Stimulated activated CD4-positive, alpha-beta T cell treated with anti-CD3 and anti-CD28 coated beads, Interleukin-4, amount 100 ng/mL, for 4 hours (primary cell): ENCODE measurements at places on chromosomes 13 and 19.

GRCh38 chr19:4730740-4731171 is 7.1 kb upstream of the DPP9 start:
- DNase-seq = peak; percentile 59

DNA sequence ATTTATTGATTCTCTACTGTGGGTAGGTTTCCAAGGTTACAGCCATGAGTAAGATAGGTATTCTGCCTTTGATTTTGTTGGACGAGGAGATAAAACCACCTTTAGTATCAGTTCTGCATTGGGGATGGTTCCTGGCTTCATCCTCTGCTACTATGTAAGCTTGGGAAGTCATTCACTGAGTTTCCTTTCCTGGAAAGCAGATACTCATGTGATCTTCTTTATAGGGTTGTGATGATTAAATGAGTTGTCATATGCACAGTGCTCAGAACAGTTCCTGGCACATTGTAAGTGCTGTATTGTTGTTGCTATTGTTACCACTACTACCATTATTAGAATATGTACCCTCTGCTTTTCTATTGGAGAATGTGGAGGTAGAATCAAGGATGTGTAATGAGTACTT is 13.1 kb upstream of the WTIP start:
- no peak for DNase-seq

DNA sequence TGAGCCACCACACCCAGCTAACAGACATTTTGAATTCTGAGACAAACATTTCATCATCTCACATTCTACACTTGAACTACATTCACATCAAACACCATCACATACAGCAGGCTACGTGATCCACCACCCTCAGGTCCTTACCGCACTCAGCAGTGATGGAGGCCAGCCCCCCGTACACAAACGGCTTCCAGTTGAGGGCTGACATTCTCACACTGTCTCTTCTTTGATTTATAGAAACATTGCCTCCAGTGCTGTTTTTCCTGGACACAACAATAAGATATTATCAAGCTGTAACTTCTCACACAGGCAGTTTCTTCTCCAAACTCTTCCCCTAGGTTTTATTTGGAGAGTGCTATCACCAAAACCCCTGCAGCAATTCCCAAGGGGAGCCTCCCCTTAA is 7.0 kb downstream of the SLC25A30 start:
- no peak for DNase-seq

GRCh38 chr19:1130771-1131717 is 27.2 kb downstream of the GPX4 start:
- DNase-seq = peak; percentile 62

DNA sequence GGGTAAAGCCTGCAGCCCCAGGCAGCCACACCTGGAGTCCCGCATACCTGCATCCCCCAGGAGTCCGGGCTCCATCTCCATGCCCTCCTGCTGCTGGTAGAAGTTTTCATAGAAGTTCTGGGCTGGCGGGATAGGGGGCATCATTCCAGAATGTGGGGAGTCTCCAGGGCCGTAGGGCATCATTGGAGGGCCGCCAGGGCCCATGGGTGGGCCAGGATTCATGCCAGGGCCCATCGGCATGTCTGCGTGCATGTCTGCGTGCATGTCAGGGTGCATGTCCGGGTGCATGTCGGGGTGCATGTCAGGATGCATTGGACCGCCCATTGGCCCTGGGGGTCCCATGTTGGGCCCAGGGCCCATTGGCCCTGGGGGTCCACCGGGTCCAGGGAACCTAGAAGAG is 23.3 kb upstream of the TMEM160 start:
- DNase-seq = no peak

DNA sequence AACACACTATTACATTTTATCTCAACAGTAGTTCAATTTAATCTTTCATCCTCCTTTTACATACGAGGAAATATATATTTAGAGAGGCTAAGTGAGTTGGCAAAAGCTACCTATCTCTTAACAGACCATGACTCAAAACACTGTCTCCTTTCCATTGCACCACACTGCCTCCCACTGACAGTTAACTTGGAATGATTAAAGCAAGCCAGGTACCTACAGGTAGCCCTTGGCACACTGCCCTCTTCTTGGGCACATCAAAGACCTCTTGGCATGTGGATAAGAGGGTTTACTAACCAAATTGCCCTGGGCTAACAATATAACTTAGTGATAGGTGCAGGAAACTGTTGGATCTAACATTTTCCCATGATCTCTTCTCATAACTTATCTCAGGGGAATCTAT is 1.8 kb downstream of the ABHD13 start:
- DNase-seq = no peak

- no peak for DNase-seq
These were observed 51.9 kb downstream of the DNM2 start for GRCh38 chr19:10769533-10770491.

DNA sequence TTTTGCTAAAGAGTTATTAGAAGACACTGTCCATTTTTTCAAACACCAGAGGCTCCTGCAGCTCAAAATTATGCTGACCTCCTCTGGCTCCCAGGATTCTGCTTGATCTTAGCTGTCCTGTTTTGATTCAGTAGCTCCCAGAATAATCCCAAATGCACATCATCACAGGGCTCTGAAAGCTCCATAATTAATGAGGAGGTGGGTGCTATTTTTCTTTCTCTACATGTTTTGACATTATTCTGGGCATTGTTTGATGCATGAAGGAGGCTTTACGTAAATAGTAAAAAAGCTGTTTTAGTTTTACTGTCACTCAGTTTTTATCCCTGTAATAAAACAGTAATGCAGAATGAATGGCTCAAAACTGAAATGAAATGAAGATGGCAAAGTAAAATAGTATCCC is 495.4 kb downstream of the DCT start:
- no peak for DNase-seq

GRCh38 chr19:34989298-34989697 is 10.8 kb upstream of the GRAMD1A start:
- DNase-seq = no peak

GRCh38 chr13:106153041-106153440 is 382.4 kb downstream of the EFNB2 start:
- no peak for DNase-seq

GRCh38 chr13:99191336-99191899 is 9.2 kb upstream of the UBAC2 start:
- no peak for DNase-seq

DNA sequence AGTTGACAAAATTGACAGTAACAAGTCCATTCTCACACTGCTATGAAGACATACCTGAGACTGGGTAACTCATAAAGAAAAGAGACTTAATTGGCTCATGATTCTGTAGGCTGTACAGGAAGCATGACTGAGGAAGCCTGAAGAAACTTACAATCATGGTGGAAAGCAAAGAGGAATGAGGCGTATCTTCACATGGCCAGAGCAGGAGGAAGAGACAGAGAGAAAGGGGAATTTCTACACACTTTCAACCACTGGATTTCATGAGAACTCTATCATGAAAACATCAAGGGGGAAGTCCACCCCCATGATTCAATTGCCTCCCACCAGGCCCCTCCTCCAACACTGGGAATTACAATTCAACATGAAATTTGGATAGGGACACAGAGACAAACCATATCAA is 758.4 kb upstream of the SLITRK1 start:
- no peak for DNase-seq

- no peak for DNase-seq
These were observed 40.5 kb upstream of the SLC7A9 start for GRCh38 chr19:32910094-32910493.

- peak; percentile 88 for DNase-seq
These were observed at the start of gene LRCH1 for GRCh38 chr13:46552889-46553520. TSS of gene LRCH1 (plus strand) at chr13:46553170. CDS start at chr13:46553397, 227 bp downstream.

GRCh38 chr13:100182900-100183490 is 94.1 kb downstream of the PCCA start:
- no peak for DNase-seq

GRCh38 chr13:76656500-76656899 is 229.7 kb downstream of the KCTD12 start:
- DNase-seq = no peak

DNA sequence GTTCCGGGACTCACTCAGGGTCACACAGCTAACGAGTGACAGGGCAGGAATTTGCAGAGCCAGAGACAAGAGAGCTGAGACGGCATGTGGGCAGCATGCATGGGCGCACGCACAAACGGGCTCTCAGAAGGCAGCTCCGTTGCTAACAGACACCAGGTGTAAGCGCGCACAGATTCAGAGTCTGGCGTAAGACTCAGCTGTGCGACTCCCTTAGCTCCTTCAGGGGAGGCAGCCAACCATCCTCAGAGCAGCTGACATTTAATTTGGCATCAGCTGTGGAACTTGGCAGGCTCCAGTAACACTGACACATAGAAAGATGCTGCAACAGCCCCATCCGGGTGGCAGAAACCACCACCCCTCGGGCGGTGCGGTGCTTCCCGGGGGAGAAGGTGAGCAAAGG is 7.5 kb upstream of the TM6SF2 start:
- DNase-seq = no peak

- no peak for DNase-seq
These were observed 135.6 kb downstream of the PRR20E start for GRCh38 chr13:57302604-57303003.

- DNase-seq = no peak
These were observed 19.9 kb downstream of the UHRF1 start for GRCh38 chr19:4929186-4929585.

DNA sequence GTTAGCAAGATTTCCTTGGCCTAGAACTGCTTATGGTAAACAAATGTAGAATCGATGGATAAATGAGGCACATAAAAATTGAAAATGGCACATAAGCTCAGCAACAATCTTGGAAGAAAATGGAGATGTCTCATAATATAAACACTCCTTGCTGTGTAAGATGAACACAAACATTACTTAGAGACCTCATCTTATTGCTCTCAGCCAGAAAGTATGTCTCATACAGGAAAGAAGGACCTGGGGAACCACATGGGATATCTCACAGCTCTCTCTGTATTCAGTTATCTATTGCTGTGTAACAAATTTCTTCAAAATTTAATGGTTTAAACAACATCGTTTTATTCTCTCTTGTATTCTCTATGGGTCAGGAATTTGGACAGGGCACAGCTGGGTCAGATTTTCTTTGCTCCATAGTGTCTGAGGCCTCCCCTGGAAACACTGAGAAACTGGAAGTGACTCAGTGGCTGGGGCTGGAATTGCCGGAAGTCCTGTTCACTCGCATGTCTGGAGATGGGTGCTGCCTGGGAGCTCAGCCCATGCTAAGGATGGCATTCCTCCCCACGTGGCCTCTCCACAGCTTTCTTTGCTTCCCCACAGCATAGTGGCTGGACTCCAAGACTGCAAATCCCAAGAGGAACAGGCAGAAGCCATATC is 105.1 kb downstream of the NUFIP1 start:
- DNase-seq = no peak

- no peak for DNase-seq
These were observed 6.9 kb upstream of the CBY2 start for GRCh38 chr13:45695198-45695730.

DNA sequence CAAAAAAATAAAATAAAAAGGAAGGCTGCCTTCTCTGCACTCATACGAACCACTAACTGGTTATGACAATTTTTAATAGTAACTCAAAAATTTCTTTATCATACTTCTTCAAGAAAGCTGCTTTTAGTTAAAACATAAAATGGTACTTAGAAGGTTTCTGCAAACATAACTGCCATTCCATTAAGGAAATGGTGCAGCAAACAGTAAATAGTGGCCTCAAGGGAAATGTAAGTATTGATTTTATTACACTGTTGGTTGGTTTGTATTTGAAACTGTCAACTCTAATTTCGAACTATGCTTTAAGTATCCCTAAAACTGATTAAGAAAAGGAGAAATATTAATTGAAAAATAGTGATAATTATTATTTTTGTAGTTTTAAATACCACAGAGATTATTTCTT is 278.0 kb downstream of the DACH1 start:
- DNase-seq = no peak

DNA sequence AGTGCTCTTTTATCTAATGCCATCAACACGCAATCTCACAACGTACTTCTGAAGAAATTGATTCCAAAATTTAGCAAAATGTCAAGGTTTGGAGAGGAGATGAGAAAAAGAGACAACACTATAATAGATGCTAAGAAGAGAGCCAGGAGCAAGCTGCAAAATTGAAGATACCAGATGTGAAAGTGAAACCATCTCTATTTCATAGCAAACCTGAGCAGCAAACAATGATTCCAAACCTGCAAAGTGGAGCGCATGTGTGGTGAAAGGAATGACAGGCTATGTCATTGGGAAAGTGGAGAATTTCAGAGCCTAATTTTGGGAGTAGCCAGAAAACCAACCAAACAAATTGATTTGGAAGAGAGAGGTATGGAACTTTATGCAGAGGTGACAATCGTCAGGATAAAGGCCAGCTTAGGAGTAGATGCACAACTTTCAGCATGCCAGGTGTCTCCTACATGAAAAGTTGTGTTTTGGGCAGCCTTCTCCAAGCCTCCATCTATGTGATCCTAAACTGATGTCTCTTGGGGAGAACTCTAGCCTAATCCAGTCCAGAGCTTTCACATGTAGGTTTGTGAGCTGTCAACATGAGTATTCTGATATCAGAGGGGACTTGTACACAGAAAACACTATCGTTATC is 158.4 kb upstream of the FNDC3A start:
- DNase-seq = no peak

GRCh38 chr19:17830567-17831418 is 9.5 kb upstream of the INSL3 start:
- peak; percentile 26 for DNase-seq

- no peak for DNase-seq
These were observed 9.5 kb downstream of the NBEA start for GRCh38 chr13:34951528-34951927.
